Activated CD8-positive, alpha-beta memory T cell treated with anti-CD3 and anti-CD28 coated beads for 1 hour (primary cell): ENCODE measurements at places on chromosomes 2 and 18.

GRCh38 chr18:39191931-39192330, 1626.3 kb upstream of the CELF4 start:
- DNase-seq: no peak

DNA sequence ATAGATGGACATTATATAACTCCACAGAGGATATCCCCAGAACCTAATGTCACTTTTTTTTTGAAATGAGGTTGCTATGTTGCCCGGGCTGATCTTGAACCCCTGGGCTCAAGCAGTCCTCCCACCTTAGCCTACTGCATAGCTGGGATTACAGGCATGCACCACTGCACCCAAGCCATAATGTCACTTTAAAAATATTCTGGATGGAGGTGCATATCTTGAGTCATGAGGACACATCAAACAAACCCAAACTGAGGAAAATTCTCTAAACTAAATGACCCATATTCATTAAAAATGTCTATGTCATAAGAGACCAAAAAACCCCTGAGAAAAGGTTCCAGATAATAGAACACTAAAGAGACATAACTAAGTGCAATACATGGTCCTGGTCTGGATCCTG, 36.3 kb downstream of the OSGEPL1 start:
- DNase-seq: no peak

GRCh38 chr2:179946810-179947615, 60.1 kb downstream of the CWC22 start:
- no peak for DNase-seq

DNA sequence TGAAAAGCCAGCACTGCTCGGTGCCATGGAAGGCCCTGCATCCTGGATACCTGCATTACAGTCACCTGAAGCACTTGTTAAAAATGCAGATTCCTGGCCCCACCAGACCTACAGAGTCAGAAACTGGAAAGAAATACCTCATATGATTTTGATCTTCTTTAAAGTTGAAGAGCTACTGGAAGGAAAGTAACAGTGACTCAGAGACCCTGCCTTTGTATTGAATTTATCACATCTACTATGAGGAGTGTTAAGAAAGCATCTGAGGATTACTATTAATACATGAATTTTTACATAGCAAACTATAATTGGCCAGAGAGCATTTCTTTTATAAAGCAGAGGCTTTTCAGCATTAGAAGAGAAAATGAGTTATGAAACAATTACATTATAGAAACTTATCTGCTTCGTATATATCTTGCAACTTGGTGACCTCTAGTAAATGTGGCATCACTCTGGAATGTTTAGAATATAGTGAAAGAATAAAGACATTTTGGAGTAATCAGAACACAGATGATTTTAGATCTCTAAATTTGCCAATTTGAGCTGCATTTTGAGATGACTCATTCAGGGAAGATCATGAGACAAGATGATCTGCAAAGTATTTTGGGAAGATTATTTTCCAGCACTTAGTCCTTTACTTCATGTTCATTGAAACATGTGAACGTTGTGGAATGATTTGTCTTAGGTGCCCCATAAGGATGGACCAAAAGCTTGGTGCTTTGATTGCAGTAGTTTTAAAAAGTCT, 12.2 kb downstream of the PTPRM start:
- no peak for DNase-seq

GRCh38 chr2:159131914-159132281, 154.6 kb downstream of the WDSUB1 start:
- no peak for DNase-seq

DNA sequence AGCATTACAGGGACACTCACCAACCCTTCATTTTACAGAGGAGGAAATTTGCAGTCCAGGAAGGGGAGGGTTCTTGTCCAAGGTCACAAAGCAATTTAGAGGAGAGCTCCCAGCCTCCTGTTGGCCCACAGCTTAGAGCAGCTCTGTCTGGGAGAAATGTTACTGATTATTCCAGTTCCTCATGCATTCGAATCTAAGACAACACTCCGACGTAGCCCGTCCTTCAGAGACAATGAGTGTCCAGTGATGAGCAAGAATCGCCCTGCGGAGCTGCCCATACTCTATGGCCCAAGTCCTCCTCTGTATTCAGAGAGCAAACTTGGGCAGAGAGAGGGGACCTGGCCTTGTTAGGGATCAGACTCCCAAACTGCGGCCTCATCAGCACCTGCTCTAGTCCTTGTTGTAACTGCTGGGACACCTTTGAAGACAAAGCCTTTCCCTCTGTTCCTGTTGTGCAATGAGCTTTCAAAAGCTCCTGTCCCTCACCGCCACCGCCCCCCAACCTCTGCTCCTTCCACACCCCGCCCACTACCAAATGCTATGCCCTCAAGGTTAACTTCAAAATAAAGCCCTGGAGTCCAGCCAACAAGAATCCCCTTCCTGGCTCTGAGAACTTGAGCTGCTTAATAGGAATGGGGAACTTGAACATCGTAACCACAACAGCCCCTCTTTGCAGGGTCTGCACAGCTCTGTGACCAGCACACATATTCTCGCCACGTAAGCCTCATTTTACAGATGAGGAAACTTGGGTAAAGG, 234.8 kb upstream of the SMAD2 start:
- no peak for DNase-seq

DNA sequence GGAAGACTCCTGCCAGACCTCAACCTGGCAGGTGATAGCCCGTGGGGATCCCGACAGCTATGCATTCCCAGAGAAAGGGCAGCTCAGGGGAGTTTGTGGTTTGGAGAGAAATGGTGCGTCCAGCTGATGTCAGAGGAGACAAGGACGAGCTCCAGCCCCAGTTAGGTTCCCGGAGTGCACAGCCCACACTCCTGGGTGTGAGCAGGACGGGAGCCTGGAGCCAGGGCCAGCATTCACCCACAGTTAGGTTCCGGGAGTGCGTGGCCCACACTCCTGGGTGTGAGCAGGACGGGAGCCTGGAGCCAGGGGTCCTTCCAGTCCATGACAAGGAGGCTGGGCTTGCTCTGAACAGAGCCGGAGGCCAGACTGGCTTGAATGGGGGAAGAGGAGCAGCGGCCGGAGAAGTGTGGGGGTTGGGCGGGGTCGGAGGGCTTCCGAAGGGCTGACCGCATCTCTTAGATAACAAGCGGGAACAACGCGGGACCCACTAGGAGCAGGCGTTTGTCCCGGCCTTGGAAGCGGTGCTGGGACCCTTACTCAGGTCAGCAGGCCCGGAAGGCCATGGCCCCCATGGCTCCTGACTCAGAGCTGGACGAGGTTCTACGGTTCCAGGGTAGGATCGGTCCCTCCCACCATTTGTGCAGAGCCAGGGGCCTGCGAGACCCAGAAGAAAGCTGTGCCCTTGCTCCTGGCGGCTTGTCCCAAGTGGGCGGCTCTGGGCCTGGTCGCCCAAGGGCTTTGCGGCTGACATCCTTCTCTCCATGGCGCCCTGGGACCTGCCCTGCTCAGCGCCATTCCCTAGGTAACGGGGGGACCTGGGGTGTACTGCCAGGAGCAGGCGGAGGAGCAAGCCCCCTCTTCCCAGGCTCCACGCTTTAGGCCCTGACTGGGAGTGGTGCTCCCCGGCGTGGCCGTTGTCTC, 185.6 kb downstream of the RTP5 start:
- no peak for DNase-seq

GRCh38 chr2:30820381-30821055, 13.3 kb upstream of the CAPN13 start:
- DNase-seq: no peak

- DNase-seq: no peak
Measured at GRCh38 chr18:34742891-34743341, 32.8 kb downstream of the DTNA start.

DNA sequence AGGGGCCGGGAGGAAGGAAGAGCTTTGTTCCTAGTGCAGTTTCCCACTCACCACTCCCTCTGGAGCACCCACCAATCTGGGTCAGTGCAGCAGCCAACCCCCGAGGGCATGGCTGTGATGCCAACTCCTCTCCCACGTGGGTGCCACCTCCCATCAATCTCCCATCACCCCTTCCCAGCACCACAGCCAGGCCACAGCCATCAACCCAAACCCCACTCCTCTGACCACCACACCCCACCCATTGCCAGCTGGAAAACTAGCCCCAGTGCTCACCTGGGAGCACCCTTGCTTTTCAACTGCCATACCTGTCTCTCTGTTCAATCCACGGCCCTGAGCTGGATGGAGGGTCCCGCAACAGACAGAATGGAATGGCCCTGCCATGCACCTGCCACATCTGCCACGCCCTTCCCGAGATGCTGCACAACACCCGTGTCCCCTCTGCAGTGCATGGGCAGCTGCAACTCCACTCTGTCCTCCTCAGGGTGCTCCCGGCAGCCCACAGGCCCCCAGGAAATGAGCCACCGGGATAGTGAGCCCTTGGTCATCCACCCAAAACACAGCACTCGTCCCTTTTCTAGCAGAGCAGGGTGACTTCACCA, 112.4 kb upstream of the ID2 start:
- DNase-seq: no peak

- no peak for DNase-seq
Measured at GRCh38 chr2:205596581-205596980, 85.7 kb upstream of the NRP2 start.

DNA sequence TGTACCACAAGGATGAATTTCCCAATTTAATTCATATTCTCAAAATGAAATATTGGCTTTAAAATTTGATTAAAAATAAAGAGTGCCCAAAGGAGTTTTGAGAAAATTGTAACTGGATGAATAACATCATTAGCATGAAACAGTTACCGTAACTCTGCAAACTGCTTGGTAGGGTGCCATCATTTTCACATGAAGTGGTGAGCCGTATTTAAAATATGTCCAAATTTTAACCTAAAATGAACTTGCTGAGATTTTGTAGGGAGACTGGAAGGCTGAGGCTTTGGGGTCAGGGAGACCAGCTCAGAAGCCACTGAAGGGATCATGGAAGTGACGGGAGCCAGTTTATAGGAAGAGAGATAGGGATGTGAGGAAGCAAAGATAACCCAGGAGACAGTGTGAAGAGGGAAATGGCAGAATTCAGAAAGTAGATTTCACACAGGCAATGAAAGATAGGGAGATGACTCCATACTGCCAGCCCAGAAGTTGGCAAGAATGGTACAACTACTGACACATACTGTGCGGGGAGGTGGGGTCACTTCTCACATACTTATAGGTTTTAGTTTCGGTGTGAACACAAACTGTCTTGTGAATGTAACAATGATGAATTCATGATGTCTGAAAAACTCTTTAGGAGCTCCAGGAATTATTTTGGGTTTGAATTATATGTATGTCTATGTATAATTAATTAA, 53.8 kb downstream of the EFEMP1 start:
- DNase-seq: no peak

DNA sequence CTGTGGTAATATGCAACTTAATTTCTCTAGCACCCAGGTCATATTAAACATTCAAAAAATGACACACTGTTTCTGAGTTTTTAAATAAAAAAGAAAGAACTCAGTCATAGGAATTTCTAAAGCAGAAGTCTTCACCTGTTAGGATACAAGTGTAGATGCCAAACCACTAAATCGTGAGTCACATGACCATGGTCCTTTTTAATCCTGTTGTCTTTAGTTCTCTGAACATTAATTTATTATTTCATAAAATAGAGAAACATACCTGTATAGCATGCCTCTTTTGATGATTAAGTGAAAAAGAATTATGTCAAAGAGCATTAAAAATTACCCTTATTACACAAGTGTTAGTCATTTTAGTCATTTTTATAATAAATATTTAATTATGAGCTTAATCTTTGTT, 398.8 kb downstream of the CCDC85A start:
- no peak for DNase-seq

GRCh38 chr2:147345246-147345645, 499.6 kb upstream of the ACVR2A start:
- DNase-seq: no peak

- no peak for DNase-seq
Measured at GRCh38 chr2:31312898-31313297, 78.9 kb downstream of the EHD3 start.

DNA sequence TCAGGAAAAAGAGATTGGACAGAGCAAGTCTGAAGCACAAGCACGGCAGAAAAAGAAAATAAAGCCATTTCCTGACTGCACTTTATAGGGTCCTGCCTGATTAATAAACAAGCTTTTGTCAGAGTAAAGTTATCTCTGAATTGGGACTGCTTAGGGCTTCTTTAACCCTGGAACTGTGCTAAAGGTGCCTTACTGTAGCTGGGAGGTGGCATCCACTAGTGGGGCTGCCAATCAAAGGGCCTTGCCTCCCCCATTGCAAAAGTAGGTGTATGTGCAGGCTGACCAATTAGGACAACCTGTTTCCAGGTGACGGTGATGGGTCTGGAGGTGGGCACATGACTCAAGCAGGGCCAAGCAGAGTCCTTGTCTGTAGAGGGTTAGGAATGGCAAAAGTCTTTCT, 57.4 kb upstream of the RAPH1 start:
- DNase-seq: no peak
